ENCODE measurements at places on chromosomes 11 and 22.
A peak's percentile ranks its signal among the peaks of the same experiment; 100 is the strongest.

DNA sequence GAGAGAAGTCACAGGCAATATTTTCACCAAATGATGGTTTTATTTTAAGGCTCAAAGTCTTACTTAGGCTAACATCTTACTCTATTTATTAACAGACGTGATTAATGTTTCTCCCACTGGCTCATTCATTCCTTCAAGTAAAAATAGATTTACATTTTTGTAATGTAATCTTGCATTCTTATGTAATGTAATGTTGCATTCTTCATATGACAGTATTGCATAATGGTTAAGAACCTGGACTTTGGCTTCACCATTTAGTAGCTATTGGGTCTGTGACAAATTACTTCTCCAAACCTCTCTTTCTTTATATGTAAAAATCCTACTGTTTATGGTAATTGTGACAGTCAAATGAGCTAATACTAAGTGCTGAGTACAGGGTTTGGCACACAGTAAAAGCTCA is 3.3 kb upstream of the DIXDC1 start:
- DNase-seq = no peak

DNA sequence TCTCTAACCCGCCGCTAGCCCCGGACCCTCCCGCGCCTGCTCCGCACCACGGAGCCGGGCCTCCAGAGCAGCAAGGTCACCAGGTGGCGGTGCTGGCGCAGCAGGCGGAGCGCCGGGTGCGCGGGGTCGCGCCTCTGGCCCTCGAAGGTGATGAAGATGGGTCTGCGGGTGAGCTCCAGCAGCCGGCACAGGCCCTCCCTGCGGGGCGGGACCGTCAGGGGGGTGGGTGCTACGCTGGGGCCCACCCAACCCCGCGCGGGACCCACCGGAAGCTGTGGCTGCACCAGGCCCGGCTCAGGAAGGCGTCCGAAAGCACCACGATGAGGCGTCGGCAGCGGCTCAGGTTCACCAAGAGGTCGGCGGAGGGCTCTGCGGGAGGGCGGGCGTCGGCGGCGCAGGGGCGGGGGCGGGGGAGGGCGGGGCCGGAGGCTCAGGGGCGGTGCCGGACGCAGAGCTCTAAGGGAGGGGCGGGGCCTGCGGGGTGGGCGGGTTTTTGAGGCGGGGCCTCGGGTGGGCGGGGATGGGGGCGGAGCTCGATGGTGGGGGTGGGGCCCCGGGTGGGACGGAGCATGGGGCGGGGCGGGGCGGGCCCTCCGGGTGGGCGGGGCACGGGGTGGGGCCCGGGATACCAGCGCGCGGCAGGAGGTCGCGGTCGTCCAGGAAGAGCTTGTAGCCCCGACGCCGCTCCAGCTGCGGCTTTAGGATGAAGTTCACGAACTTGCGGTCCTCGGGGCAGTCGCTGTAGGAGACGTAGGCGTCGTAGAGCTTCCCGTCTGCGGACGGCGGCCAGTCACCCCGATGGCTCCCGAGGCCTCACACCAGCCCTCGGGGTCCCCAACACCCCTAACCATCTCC is 7.8 kb downstream of the SIGIRR start:
- DNase-seq = peak; percentile 88

GRCh38 chr11:132028380-132029240 is 658.2 kb downstream of the NTM start:
- no peak for DNase-seq

- no peak for DNase-seq
Observed at GRCh38 chr11:93655581-93656255, 5.8 kb upstream of the CEP295 start.

DNA sequence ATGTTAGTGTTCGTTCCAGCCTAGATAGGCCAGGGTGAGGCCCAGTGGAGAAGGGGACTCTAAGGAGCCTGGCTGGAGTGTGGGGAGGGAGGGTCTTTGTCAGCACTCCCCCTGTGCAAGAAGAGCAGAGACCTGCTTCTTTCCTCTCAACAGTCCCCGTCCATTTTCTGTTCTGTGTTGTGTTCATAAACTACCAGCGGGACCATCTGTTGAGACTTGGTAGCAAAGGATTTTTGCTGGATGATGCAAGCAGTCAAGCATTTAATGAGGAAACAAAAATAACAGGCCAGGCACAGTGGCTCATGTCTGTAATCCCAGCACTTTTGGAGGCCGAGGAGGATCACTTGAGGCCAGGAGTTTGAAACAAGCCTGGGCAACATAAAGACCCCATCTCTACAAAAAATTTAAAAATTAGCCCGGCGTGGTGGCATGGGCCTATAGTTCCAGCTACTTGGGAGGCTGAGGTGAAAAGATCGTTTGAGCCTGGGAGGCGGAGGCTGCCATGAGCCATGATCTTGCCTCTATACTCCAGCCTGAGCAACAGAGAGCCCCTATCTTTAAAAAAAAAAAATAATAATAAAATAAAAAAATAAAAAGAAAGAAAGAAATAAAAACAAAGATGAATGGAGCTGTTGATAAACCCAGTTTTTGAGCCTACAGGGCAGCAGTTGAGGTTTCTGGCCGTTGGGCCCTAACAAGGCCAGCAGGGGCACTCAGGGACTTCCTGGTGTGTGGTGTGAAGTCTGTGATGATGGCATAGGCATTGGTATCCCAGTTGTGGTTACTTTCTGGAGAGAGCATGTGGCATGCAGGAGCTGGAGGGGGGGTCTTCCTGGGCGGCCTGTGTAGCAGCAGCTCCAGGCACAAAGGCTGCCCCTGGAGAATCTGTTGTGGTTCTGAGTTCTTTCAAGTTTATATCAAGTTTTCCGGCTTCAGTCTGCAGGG is 1.7 kb upstream of the TXNRD2 start:
- no peak for DNase-seq

DNA sequence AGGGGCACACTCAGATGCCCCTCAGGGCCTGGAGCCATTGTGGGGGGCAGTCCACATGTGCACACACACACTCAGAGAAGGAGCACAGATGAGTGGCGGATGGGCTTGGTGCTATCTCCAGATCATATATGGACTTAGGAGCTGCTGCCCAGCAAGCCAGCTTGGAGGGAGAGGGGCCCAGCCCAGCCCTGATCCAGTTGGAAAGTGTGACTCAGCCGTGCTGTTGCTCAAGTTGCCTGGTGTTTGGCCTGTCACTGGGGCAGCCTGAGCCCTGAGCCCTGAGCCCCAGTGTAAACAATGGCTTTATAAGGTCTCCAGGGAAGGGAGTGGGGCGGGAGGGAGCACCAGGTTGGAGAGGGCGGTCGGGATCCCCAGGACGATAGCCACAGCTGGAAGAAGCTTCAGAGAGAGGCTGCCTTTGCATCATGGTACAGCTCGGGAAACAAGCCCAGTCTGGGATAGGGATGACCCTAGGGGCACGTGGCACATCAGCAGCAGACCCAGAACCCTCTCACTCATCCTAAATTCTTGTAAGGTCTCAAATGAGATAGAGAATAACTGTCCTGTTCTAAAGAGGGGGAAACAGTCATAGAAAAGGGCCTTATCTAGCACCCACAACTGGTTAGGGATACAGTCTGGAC is 4.8 kb downstream of the SELENOM start:
- DNase-seq = peak; percentile 82

- no peak for DNase-seq
Observed at GRCh38 chr11:86957976-86958646, 2.9 kb upstream of the FZD4 start.

- no peak for DNase-seq
Observed at GRCh38 chr22:19063581-19064353, 58.4 kb downstream of the DGCR2 start.

- no peak for DNase-seq
Observed at GRCh38 chr11:114610550-114610949, 15.0 kb upstream of the NXPE4 start.

GRCh38 chr11:100434821-100435641 is 252.1 kb upstream of the ARHGAP42 start:
- no peak for DNase-seq

All from sciatic nerve (tissue), 2 donors.